ENCODE measurements at places on chromosomes 11 and 22.

GRCh38 chr22:44191036-44191454 lies 10.3 kb downstream of the PARVG start:
- DNase-seq = no peak

- DNase-seq = no peak
Measured at GRCh38 chr11:85815186-85815931, 4.4 kb upstream of the SYTL2 start.

GRCh38 chr22:34111210-34111824 lies 191.0 kb upstream of the LARGE1 start:
- DNase-seq = peak; percentile 49

DNA sequence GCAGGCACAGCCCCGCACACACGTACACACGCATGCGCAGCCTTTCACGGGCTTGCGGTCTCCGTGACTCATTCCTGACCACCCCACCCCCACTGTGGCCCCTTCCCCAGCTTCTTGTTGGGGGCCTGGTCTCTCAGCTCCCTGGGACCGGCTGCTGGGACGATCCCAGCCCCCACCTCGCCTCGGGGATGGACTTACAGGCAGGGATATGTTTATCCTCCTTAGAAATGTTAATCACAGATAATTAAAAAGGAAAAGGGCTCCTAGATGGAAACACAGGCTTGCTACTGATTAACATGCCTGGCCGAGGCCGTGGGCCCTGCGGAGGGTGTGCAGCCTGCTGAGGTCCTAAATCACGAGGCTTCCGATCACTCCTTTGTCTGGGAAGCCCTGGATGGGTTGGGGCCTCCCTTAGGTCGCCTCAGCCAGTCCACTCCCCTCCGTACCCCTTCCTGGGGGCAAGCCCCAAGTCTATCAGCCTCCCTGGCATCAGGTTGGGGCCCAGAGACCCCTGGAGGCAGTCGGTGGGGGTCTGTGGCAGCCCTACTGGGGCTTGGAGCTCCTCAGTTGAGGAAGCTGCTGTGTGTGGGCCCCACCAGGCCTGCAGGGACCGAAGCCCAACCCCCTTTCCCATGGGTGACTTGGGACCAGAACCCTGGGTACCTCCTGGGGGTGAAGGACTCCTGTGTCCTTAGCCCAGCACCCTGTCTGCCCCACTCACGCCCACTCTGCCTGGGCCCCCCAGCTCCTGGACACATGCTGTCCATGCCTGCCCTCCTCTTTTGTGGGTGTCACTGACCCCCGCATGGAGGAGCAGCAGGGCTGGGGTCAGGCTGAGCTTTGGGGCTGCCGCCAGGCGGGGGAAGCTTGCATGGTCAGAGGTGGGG lies 20.6 kb downstream of the TSPAN4 start:
- DNase-seq = no peak

Data from WTC11 (cell line).